ENCODE measurements at places on chromosomes 4 and X.

- no peak for DNase-seq
Measured at GRCh38 chr4:110636680-110637407, 14.0 kb upstream of the PITX2 start.

- peak; percentile 49 for DNase-seq
Measured at GRCh38 chrX:129779747-129780146, at the start of gene SASH3. Gene SASH3, plus strand, starts transcription at chrX:129779949. Its CDS starts 149 bp downstream, at chrX:129780098.

DNA sequence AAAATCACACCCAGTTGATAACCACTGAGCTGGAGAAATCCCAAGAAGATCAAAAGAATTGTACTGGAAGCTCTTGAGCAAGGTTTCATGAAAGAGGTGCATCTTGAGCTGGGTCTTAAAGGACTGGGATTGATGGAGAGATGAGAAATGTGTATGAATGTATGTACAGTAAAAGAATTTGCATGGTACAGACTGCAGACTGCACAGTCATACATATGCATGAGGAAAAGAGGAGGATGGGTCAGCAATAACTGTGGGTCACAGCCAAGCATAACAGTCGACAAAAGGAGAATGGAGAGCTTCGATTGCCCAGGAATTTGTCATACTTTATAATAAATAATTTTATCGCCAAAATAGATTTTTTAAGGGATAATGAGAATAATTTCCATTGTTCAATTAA is 4.8 kb upstream of the RELL1 start:
- no peak for DNase-seq

DNA sequence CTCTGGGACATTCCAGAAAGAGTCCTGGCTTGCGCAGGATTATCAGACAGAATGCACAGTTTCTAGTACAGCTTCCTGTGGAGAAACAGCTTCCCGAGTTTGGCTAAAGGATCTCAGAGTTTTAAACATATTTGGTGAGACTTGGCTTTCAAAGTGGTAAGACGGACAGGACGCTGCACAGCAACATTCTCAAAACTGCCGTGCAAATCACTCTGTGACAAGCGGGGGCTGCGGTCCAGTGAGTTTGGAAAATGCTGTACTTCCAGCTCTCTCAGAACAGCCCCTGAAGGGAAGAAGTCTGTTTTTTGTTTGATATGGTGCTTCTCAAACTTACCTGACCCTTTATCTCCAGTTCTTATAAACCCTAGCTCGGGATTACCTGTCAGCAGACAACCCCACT is 18.1 kb downstream of the LGI2 start:
- no peak for DNase-seq

GRCh38 chrX:79161655-79162054 is 17.2 kb downstream of the GPR174 start:
- DNase-seq, result no peak

DNA sequence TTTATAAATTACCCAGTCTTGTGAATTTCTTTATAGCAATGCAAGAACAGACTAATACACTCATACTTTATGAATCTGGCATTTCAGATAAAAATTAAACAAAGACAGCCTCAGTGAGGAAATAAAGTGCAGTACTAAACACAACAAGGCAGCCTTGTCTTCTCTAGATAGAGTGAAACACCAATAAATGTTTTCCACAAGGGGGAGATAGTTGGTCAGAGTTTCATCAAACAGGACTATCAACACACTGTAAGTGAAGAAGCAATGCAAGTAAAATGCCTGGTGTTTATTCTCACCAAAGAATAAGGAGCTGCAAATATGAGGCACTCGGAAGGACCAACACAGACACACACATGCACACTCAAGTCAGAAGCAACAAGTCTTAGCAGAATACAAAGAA is 62.8 kb downstream of the FAM9B start:
- peak; percentile 5 for DNase-seq

GRCh38 chrX:17519358-17519757 is 144.4 kb downstream of the NHS start:
- DNase-seq, result no peak

GRCh38 chr4:77003400-77003799 is 53.8 kb downstream of the SEPTIN11 start:
- DNase-seq, result no peak

- no peak for DNase-seq
Measured at GRCh38 chr4:13180701-13181100, 303.4 kb downstream of the RAB28 start.

- DNase-seq, result no peak
Measured at GRCh38 chr4:87209182-87209581, 11.2 kb downstream of the KLHL8 start.
